ENCODE measurements at places on chromosomes 16 and 17.

DNA sequence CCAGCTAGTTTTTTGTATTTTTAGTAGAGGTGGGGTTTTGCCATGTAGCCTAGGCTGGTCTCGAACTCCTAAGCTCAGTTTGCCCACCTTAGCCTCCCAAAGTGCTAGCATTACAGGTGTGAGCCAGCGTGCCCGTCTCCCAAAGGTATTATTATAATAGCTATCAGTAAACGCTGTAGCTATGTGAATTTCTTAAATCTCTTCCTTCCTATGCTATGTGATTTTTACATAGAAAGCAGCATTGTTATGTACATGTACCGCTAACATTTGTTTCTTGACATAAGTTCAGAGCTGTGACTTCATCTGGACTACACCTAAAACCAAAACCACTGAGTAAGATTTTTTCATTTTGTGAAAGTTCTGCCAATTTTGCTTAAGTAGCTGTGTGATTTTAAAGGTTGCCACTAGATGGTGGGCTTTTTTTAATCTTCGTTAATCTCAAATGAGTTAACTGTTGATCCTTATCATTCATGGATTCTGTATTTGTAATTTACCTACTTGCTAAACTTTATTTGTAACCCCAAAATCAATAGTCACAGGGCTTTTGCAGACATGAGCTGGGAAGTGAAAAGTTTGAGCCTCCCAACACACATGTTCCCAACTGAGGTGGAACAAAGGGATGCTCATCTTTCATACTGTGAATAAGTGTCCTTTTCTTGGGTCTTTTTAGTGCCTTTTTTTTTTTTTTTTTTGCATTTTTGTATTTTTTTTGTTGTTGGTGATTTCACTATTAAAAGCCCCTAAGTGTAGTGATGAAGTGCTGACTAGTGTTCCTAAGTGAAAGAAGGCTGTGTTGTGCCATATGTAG lies 21.9 kb downstream of the PRKAR1A start:
- no peak for DNase-seq

DNA sequence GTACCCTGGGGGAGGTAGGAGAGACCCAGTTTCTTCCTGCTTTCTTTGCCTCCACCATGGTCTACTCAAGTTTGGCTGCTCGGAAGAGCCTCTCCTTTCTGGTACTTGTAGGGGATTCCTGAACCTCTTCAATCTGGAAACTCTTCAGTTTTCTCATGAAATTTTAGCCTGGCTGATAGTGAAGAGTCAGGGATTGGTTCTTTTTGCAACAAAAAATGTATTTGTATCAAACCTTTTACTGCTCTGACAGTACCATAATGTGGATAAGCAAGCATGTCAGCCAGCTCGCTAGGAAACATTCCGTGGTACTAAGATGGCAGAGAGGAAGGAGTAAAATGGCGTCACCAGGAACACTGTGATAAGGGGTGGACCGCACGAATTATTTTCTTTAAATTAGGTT lies 55.4 kb downstream of the NUP93 start:
- DNase-seq = no peak

DNA sequence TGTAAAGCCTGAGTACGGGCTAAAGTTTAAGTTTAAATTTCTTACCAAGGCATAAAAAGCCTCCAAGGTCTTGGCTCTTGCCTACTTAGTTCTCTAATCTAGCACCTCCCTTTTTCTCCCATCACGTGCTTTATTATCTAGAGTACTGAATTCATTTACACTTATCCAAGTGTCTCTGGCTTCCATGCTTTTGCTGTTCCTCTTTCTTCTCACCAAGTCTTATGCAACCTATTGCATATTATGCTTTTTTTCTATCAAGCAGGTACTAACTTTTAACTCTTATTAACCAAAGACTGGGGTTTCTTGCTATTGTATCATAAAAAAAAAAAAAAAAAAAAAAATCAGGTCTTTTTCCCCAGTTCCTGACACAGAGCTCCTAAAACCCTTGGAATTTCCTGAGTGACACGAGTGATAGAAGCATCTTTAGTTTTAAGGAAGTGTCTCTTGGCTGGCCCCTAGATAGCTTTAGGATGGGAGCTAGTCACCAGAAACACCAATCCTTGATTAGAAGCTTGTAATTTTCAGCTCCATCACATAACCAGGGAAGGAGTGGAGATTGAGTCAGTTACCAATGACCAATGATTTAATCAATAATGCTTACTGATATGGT lies 44.9 kb downstream of the SSH2 start:
- no peak for DNase-seq

GRCh38 chr17:79482727-79483521 lies 127.9 kb downstream of the RBFOX3 start:
- no peak for DNase-seq

DNA sequence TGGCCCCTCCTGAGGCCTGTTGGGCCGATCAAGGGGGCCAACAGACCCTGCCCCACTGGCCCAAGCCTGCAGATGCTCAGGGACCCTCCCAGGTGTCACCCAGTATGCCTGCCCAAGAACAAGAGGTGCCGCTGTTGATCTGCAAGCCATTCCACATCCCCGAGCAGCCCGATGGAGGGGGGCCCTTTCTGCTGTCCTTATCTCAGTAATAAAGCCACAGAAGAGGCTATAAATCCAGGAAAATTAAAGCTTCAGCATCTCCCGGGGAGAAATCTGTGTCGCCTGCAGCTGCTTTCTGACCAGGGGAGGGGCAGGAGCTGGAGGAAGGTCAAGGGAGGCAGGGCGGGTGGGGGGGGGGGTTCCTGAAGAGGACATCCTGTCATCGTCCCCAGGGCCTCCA lies 11.7 kb upstream of the CACNA1H start:
- no peak for DNase-seq

GRCh38 chr16:89137666-89138512 lies 33.7 kb upstream of the CDH15 start:
- no peak for DNase-seq

DNA sequence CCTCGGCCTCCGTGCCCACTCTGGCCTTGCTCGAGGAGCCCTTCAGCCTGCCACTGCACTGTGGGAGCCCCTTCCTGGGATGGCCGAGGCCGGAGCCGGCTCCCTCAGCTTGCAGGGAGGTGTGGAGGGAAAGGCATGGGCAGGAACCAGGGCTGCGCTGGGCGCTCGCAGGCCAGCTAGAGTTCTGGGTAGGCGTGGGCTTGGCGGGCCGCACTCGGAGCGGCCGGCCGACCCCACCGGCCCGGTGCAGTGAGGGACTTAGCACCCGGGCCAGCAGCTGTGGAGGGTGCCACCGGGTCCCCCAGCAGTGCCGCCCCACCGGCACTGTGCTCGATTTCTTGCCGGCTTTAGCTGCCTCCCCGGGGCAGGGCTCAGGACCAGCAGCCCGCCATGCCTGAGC lies 101.0 kb upstream of the IRX5 start:
- DNase-seq = no peak

GRCh38 chr17:38705803-38706504 lies 881 bp downstream of the MLLT6 start:
- no peak for DNase-seq

DNA sequence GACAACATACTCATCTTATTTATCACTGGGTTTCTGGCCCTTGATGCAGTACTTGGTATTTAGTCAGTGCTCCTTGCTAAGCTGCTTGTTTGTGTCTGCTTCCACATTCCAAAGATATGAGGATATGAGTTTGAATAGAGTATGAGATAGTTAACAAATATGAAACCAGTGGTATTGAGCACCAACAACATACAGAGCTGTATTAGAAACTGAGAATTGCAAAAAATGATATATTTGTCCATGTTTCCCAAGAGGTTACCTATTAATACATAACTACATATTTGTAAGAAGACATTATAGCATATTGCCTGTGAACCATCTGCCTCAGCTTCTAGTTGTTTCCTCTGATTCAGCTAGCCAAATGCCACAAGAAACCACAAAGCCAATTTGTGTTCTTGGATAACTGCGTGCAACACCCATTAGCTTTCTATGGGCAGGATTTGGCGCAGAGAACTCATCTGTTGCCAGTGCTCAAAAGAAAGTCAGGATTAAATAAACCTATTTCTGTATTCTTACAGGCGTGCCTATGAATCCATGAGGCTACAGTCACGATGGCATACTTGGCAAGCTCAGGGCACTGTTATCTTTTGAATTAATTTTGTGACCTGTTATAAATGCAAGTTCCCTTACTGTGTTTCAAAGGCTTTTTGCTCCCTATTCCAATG lies 194.4 kb downstream of the MAP2K6 start:
- DNase-seq = no peak

DNA sequence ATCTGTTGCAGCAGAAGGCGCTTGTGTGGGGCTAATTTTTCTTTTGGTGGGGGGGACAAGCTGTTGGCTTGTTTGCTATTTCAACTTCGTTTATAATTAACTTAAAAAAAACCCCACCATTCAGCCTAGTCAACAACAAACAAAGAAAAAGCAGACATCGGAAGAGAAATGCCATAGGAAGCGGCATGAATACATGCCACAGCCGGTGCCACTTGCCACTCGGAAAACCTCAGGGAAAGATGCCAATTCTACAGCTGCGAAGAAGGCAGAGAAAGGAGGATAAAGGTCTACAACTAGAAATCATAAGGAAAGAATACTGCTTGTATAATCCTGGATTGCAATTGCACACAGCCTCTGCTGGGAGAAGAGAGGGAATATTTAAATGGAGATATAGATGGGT lies 254.4 kb upstream of the PMFBP1 start:
- DNase-seq = no peak

- DNase-seq = no peak
Observed at GRCh38 chr17:77287432-77288068, 146.8 kb downstream of the SEC14L1 start.

DNA sequence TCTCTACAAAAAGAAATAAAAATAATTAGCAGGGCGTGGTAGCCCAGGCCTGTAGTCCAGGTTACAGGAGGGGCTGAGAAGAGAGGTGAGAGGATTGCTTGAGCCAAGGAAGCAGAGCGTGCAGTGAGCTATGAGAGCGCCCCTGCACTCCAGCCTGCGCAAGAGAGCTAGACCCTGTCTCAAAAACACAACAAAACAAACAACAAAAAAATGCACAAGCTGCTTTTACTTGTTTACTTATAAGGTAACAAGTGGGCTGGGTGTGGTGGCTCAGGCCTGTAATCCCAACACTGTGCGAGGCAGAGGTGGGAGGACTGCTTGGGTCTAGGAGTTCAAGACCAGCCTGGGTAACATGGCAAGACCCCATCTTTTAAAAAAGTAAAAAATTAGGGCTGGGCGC lies 1.7 kb downstream of the CYTH1 start:
- no peak for DNase-seq

- DNase-seq = no peak
Observed at GRCh38 chr16:85777583-85778310, 21.6 kb downstream of the EMC8 start.

GRCh38 chr16:53232826-53233529 lies 178.2 kb downstream of the CHD9 start:
- DNase-seq = no peak

DNA sequence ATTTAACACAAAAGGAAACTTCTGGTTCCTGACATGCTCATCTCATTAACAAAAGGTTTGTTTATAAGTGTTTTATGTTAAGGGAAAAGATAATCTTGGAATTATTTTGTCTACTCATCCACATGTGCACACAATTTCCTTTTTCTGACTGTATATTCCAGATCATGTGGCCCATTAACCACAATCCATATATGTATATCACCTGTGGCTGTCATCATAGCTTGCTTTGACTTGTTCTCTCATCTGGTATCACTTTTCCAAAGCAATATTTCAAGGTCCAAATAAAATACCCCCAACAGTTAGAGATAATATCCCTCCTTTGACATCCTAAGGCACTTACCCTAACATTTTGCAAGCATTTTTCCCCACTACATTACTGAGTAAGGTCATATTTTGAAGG lies 856.1 kb downstream of the CDH11 start:
- no peak for DNase-seq

GRCh38 chr17:45353043-45353442 lies 36.2 kb upstream of the MAP3K14 start:
- DNase-seq = no peak

- no peak for DNase-seq
Observed at GRCh38 chr16:83269541-83269940, 538.2 kb upstream of the HSBP1 start.

GRCh38 chr16:6229186-6229585 lies 1103.5 kb upstream of the RBFOX1 start:
- DNase-seq = no peak

DNA sequence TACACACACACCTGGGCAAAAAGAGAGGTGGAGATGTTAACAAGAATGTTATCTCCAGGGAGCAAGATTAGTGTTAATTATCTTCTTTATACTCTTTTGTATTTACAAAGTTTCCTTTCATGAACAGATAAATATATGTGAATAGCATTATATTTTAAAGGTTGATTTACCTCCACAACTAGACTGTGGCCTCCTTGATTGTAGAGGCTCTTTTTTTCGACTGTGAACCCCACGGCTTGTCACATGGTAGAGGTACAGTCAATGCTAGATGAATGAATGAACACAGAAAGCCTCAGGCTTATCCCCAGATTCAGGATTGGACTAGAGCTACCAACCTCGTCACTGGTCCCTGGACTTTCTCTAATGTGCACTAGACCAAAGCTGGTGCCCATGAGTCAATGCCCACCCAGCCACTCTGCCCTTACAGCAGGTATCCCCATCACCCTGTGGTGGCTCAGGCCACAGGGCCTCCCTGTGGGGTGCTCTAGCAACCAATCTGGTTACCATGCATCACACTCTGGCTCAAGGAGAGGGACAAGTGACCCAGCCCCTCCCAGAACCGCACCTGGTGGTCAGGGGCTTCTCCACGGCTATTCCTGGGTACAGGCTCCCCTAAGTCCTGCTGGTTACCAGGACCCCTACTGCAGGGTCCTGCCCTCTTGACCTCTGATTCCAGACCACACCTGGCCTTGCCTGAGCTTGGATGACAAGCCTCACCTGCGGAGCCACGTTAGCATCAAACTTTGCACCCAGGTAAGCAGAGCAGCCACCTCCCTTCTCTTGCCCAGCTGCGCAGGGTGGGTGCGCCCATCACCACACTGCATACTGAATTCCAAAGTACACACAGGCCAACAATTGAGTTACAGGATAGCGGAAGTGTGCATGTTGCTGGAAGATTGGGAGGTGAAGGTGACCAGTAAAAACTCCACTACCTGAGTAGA lies 101.0 kb downstream of the CDYL2 start:
- DNase-seq = no peak

DNA sequence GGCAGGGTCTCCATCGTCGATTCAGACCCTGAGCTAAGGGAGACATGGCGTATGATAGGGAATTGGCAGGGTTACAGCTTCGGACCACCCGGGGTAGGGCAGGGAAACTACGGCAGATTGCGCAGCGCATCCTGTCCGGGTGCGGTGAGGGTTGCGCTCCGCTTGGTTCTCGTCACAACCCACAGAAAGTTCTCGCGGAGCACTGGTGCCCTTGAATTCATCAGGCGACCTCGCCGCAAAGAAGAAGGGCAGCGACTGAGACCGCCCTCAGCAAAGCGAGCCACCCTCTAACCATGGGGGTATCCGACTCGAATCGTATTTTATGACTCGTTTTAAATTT lies 1.2 kb downstream of the HS3ST3B1 start:
- DNase-seq = no peak

- no peak for DNase-seq
Observed at GRCh38 chr16:84406006-84406963, 37.9 kb downstream of the ATP2C2 start.

- DNase-seq = no peak
Observed at GRCh38 chr16:21656795-21657768, 4.7 kb upstream of the IGSF6 start.

- no peak for DNase-seq
Observed at GRCh38 chr17:31015639-31016038, 44.8 kb downstream of the RNF135 start.

All from cortex of kidney (tissue), 1 donor.